ENCODE measurements at places on chromosomes 11 and 22.

DNA sequence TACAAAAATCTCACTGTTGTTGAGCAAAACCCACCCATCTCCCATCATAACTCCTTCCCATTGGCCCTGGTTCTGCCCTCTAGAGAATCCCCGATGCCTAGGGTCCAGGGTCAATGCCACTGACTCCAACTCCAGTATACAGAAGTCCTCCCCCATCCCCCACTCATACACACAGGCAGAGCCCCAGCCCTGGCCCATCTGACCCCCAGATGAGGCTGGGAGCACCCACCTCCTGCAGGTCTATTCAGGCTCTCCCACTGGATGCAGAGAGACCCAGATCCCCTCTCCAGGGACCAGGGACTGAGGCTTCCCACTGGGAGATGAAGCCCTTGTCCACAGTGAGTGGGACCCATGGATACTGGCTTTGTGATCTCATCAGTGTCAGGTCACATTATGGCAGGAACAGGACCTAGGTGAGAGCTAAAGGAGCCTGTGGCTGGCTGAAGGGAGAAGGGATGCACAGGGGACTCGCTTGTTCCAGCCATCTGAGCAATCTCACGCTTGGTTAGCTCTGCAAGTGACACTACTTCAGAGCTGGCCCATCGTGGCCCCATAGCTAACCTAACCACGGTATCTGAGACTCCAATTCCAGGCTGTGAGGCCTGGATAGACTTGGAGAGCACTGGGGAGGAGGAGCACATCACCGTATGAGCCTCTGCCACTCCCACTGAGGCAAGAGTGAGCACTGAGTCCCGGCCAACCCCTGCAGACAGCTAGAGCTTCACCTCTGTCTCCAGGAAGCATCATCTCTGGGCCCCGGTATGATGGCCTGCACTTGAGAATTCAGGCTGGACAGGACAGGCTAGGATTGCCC, 35.7 kb downstream of the TRIM29 start:
- DNase-seq, result no peak

- no peak for DNase-seq
Measured at GRCh38 chr11:134521452-134522289, 109.6 kb upstream of the B3GAT1 start.

DNA sequence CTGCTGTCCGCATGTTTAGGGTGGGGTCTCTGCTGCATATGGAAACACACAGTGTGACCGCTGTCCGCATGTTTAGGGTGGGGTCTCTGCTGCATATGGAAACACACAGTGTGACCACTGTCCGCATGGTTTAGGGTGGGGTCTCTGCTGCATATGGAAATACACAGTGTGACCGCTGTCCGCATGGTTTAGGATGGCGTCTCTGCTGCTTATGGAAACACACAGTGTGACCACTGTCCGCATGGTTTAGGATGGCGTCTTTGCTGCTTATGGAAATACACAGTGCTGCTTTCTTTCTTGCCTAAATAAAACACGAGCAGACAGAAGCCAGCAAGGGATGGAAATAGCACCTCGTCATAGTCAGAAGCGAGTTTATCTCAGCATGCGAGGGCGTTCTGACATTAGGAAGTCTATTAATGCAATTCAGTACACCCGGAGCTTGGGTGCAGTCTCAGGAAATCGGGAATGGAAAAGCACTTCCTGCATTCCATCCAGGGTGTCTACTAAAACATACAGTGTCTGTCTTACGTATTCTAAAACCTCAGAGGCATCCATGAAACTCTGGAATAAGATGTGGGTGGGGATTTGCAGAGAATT, 32.6 kb upstream of the TOLLIP start:
- DNase-seq, result no peak

DNA sequence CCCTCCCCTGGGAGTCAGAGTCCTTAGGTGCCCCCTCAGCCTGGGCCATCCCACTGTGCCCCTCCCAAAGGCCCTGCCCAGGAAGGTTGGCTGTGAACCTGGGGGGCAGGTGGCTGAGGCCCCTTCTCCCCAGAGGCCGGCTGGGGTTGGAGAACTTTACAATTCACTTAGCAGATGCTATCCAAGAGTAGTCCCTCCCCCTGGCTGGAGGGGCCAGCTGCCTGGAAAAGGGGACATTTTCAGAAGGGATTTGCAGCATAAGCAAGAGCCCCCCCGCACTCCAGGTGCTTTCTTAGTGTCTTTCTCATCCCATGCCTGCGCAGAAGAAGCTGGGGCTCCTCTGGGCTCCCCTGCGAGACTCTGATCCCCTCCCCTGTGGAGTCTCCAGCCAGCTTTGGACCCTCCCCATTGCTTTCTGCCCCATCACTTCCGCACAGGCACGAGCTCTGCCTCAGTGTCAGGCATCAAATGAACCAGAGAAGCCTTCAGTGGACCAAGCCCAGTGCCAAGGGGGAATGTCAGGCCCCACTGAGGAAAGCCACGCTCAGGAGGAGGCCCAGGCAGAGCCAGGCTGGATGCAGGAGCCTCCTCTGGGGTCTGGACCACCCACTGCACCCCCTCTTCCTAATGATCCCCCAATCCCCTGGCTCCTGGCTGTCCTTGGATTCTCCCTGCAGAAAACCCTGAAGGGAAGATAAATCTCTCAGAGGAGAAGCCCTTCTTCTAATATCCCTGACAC, 3.7 kb downstream of the SSTR3 start:
- no peak for DNase-seq

DNA sequence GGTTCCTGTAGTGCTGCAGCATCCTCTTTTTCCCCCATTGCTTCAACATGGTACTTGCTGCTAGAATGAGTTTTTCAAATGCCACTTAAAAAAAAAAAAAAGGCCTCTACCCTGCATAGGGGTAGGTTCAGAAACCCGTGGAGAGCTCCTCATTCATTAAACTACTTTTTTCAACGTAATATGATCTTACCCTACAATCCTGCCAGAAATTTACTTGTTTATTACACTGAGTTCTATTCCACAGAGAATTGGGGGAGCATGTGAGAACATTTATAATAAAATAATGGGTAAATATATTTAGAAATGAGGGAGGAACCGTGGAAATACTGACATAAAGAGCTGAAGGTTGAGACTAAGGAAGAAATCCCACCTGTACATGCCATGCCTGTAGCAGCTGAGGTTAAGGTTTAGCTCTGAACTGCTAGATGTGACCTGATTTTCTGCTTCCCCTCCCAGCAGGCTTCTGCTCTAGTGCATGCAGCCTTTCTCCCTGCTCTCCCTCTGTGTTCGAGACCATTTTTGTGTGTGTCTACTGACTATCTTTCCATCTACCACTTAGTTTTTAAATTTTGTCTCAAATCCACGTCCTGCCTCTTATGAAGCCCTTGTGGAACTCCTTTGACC, 225.7 kb downstream of the DDX10 start:
- no peak for DNase-seq

DNA sequence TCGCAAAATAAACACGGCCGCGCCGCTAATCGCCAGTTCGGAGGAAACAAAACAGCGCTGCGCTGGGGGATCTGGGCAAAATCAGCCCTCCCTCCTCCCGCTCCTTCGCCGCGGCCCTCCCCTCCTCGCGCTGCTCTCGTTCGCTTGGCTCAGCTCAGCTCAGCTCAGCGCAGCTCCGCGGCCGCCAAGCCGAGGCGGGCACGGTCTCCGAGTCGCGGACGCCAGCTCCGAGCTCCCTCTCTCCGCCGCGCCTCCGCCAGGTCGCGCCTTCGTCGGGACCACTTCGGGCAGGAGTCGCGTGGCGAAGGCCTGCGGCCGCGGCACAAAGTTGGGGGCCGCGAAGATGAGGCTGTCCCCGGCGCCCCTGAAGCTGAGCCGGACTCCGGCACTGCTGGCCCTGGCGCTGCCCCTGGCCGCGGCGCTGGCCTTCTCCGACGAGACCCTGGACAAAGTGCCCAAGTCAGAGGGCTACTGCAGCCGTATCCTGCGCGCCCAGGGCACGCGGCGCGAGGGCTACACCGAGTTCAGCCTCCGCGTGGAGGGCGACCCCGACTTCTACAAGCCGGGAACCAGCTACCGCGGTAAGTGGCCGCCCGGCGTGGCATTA, at the start of gene SPON1:
Gene SPON1, plus strand, starts transcription at position 162 of the 607 bp plus-strand sequence. Its CDS starts 182 bp downstream, at position 344.
- DNase-seq, result peak; percentile 8

DNA sequence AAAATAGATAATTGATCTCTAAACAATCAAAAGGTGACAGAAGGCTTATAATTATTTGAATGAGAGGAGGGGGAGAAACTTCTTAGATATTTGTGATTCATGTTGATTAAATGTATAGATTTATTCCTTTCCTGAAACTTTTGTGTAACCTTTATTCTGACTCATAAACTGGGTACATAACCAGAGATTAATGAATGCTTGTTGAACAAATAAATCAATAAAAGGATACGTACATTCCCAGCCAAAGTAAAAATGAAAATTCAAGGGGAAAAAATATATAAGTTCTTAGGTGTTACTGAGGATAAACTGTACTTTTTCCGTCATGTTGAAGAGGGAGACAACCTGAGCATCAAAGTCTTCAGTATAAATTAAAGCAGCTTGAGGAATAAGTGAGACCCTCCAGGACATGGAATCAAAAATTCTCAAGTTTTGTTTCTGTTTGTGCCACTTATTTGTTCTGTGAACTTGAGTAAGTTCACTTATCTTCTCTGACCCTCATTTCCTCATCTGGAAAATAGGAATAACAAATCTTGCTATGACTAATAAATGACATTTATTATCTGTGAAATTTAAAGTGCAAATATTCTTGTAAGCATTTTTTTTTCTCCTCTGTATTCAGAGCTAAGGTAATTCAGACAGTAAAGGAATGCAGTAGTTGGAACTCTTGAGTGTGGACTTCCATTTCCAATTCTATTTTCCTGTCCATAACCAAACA, 195.4 kb downstream of the METTL15 start:
- DNase-seq, result no peak

GRCh38 chr11:129279326-129280026, 87.4 kb upstream of the ARHGAP32 start:
- peak; percentile 64 for DNase-seq

DNA sequence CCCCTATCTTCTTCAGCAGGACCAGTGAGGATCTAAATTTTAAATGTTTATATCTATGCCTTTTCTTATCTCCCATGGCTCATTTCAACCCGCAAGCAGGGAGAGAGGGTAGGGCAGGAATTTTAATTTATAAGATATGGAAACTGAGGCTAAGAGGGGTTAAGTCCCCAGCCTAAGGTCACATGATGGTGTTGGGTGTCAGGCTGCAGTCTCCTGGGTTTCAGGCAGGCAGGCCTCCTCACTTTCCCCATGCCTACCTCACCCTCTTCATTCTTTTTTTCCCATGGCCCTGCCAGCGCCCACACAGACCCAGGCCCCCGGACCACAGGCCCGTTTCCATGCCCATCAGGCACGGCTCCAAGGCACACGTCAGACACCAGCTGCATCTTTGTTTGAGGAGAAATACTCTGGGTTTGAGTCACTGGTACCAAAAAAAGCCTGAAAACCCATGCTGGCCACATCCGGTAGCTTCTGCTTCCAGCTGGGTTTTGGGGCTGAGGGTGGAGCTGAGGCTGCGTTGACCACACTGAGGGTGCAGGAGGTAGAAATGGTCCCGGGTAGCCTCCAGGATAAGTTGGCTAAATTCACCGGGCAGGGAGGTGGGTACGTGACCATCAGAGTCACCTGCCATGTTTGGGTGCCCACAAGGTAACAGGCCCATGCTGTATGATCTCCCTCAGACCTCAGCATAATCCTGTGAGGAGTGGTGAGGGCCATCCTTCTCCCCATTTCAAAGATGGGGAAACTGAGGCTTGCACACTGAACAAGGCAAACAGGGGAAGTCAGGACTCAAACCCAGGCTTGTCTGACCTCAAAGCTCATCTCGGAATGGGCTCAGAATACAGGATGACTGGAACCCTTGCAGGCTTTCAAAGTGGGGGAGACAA, 7.5 kb downstream of the CRYBB1 start:
- peak; percentile 49 for DNase-seq

GRCh38 chr22:42307806-42308563, 37.5 kb upstream of the TCF20 start:
- DNase-seq, result no peak

GRCh38 chr11:107564877-107565218, 687 bp downstream of the ALKBH8 start:
- no peak for DNase-seq

- DNase-seq, result no peak
Measured at GRCh38 chr11:64368673-64369074, 9.7 kb downstream of the RPS6KA4 start.

DNA sequence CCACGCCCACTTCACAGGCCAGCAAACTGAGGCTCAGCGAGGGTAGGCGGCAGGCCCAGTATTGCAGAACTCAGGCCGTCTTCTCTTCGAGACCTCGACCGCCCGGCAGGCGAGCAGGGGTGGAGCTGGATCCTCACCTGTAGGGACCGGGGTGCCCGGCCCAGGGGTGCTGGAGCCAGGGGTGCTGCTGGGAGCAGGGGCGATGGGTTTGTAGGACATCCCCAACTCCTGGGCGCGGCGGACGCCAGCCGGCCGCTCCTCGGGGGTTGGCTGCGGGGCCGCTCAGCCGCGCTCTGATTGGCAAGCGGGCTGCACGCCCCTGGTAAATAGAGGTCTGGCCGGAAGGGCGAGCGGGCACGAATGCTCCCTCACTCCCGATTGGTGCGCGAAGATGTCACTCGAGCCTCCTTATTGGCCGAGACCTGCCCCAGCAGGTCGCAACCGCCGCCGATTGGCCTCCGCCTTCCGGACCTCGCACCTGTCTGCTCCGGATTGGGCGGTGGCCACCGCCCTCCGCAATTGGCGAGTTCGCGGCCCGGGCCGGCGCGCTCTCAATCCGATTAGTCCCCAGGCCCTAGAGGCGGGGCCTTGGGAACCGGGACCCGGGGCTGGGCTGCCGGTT, at the start of gene CDK2AP2:
Gene CDK2AP2, minus strand, starts transcription at position 299 of the 622 bp plus-strand sequence. Its CDS starts 80 bp downstream, at position 219.
- DNase-seq, result peak; percentile 99

DNA sequence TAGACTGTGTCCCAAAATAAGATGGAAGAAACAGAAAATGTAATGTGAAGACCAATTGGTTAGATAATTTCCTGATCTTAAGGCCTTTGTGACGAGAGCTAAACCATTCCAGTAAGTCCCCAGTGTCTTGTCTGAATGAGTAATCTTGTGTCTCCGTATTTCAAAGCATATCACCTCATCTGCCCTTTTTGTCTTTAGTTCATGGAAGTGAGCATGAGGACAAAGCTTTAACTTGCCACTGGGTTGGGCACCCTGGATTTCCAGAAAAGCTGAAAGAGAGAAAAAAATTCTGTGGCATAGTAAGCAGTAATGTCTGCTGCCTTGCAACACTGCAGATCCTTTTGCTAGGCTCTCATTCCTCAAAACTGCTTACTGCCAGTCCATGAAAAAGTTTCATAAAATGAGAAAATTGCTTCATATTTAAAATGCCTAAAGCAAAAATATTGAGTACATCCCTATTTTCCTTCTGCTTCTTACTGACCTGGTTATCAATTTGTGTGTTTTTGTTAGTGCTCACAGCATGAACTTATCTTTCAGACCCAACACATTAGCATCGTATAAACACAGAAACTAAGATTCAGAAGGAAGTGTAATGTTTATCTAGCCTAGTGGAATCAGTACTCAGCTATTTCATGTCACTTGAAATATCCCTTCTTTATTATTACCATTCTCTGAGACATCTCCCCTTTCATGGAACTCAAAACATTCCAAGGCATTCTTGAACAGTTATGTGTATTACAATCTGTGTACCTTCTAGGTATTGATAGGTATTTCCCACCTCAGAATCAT, 5.3 kb downstream of the CASP12 start:
- DNase-seq, result no peak

Data from CD4-positive, alpha-beta T cell treated with Interleukin-2 at 100 ng/mL for 4 hours (primary cell).